ENCODE measurements at places on chromosomes 5 and 9. TPM values are rescaled to one million over a fixed set of nuclear protein-coding genes. Genes with fewer than 3 reads are reported as not detected.

DNA sequence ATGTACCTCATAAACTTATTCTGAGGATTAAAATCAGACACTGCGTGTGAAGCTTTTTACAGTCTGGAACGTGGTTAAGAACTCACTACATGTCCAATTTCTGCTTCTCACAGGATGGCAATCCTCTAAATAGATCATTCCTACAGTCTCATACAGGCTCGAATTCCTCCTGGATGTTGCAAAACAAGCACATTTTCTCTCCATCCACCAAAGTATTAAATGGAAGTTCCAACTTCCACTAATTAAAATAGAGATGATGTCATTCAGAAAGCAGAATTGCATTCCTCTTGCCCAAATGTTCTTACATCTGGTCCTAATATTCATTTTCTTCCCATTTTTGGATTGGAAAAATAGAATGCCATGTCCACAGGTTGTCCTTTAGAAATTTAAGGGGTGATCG, 145.5 kb upstream of the PCA3 start:
- no peak for DNase-seq

DNA sequence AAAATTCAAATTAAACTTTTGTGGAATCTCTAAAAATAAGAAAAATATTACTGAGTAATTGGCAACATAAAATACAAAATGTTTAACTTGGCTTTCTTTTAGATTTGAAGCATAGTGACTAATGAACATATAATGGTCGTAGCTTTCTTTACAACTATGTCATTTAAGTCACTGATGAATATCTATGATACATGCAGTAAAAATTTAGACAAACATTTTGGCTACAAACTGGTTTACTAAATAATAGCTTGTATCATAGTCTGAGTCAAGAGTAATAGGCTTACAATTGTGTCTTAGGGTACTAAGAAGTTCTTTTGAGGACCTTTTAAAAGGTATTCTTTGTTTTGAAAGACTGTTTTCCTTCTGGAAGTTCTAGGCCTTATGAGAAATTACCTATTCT, 2.0 kb upstream of the APC start:
- DNase-seq, result no peak

- DNase-seq, result no peak
These were observed 78.2 kb upstream of the MAP3K1 start for GRCh38 chr5:56737002-56737621.

DNA sequence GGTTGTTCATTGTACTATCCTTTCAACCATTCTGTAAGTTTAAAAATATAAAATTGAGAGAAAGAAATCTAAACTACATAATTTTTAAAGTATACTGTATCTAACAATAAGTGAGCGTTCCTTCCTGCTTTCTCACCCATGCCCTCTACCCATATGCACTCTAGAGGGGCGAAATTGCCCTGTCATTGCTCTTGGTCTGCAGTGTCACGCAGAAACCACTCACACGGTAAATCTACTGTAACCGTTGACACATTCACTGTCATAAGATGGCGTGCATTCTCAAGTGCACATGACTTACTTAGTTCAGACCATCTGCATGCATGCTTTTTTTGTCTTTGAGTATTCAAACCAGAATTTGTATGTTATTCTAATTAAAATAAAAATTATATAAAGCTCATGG, 55.7 kb upstream of the NIPBL start:
- no peak for DNase-seq

DNA sequence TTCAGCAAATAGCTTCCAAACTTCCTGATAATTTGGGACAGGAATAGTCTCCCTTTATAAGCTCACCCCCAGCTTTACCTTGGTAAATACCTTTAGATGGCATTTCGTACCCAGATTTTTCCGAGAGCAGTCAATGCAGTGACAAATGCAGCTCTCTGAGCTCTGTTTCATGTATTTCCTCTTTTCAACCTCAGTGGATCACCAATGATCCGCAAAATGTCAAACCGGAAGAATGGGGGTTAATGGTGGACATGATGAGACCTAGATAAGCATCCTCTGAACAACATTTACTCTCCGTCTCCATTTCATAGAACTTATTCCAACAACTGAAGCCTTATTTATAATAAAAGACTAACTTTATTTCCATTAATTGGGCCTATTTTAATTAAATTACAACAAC, 227.3 kb downstream of the MCTP1 start:
- DNase-seq, result no peak

The EQTN gene
- total RNA-seq, result not detected
